Retina (tissue), 1 donor: ENCODE measurements at places on chromosomes 1 and 21.
A peak's percentile ranks its signal among the peaks of the same experiment; 100 is the strongest.

GRCh38 chr1:241825581-241825980 is 22.4 kb upstream of the EXO1 start:
- no peak for DNase-seq

GRCh38 chr1:193540511-193540910 is 354.1 kb upstream of the B3GALT2 start:
- no peak for DNase-seq

- DNase-seq: no peak
These were observed 77.9 kb downstream of the NEK7 start for GRCh38 chr1:198234520-198235251.

DNA sequence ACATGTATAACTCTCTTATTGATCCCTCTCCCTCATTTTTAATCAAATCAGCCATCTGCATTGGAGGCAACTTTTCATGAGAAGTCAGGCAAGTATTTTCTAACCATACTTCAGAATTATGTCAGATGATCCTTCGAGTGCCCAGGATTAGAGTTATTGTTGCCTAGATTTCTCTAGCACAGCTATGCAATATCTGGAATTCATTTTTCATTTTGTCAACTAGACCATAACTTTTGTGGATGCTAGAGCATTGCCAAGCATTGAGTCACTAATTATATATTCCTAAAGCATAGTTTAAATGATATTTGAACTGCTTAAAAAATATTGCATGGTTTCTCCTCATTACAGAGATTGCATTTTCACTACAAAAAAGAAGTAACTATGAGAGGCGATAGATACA is 21.2 kb downstream of the HFM1 start:
- DNase-seq: no peak

DNA sequence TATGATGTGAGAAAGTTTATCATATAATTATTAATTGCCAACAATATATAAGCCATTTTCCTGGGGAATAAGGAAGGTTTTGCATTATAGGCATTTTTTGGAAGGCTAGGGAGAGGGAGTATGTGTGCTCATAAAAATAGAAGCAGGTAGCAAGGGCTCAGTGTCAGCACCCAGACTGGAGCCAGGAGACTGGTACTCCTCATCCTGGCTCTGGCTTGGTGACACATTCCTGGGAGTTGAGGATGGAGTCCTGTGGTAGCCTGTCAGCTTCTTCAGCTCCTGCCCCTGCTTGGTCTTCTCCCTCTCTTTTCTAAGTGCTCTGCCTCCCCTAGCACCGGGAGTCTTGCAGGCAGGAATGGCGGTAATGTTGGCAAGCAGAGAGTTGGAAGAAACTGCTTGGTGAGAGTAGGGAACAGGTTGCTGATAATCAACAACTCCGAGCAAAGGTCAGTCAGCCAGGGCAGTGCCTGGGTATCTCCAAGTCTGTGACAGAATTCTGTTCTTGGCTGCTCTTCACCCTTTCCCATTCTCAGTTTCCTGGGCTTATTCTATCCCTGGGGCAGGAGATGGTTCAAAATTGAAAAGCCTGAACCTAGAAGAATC is 23.0 kb downstream of the GIPC2 start:
- no peak for DNase-seq

DNA sequence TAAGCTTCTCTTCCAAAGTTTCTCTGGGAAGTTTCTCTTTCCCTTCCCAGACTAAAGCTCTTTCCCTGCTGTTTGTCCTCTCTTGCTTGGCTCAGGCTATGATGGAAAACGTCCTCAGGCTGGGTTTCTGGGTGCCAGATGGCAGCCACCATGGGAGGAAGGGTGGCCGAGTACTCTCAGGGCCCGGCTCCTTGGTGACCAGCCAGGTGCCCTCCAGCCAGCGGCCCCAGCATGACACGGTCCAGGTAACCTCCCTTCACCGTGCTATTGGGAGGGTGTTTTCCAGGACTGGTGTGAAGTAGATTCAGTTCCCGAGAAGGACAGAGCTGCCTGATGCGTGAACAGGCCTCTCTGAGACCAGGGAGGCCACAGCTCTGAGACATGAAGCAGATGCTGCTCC is 60.3 kb downstream of the KIF26B start:
- DNase-seq: no peak

- no peak for DNase-seq
These were observed 173.1 kb upstream of the GALNT2 start for GRCh38 chr1:229893762-229894444.

GRCh38 chr1:234599617-234600417 is 10.2 kb downstream of the IRF2BP2 start:
- peak; percentile 92 for DNase-seq

- DNase-seq: no peak
These were observed 258.9 kb downstream of the SETD4 start for GRCh38 chr21:35801391-35801790.
